ENCODE measurements at places on chromosomes 4 and X.

DNA sequence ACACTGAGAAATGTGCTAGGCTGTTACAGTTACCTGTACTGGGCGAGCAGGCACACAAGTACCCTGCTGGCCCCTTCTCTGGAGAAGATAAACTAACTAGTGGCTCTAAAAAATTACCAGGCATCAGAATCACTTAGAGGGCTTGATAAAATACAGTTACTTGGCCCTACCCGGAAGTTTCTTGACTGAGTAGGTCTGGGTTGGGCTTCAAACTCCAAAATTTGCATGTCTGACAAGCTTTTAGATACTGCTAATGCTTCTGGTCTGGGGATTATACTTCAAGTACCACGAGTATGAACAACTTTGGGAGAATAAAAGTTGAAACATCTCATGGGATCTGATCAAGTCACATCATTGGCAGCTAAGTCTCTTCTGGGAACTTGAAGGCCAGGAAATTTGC is 30.8 kb downstream of the CEP135 start:
- no peak for DNase-seq

- DNase-seq, result no peak
Measured at GRCh38 chr4:12416755-12417154, 988.1 kb upstream of the HS3ST1 start.

- no peak for DNase-seq
Measured at GRCh38 chr4:83516042-83516772, 19.7 kb upstream of the GPAT3 start.

- peak; percentile 84 for DNase-seq
Measured at GRCh38 chrX:77785486-77786364, at the start of gene ATRX. Gene ATRX, minus strand, starts transcription at chrX:77786216. Its CDS starts 215 bp downstream, at chrX:77786001.

DNA sequence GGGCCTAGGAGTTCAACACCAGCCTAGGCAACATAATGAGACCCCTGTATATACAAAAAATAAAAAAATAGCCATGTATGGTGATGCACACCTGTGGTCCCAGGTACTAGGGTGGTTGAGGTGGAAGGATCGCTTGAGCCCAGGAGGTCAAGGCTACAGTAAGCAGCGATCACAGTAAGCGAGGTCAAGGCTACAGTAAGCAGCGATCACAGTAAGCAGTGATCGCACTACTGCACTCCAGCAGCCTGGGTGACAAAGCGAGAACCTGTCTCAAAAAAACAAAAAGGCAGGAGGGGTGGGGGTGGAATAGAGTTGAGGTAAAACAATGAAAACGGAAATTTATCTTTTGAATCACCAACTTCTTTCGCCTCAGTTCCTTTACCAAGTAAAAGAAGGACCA is 29.4 kb downstream of the TBCK start:
- no peak for DNase-seq

GRCh38 chr4:3302786-3303564 is 10.2 kb downstream of the RGS12 start:
- no peak for DNase-seq

DNA sequence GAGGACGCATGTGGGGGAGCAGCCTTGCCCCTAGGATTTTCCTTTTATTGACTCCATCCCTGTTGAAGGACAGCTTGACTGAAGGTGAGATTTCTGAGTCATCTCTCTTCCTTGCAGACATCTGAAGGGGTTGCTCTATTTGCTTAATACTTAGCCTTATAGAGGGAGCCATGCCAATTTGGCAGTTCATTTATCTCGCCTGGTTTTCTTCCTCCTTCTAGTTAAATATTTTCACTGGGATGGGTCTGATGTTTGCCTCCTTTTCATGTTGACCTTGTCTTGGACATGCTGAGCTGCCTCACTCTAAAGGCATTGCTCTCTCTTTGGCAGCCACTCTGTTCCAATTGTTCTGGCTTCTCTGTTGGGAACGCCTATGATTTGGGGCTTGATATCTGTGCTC is 151.0 kb upstream of the PSAPL1 start:
- no peak for DNase-seq

- DNase-seq, result no peak
Measured at GRCh38 chr4:3196670-3197359, 52.1 kb upstream of the MSANTD1 start.

DNA sequence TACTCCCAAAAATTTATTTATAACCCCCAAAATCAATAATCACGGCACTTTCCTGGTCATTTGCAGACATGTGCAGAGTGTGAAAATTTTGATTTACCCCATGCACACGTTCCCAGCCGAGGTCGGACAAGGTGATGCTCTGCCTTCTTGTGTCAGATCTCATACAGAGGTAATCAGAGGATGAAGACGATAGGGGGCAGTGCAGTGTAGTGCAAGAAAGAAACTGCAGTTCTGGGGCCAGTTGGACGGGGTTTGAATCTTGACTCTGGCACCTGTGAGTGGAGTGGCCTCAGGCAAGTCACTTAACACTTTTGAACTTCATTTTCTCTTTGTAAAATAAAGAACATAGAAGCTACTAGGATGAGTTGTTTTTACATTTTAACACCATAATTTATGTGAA is 88.4 kb downstream of the FRMPD3 start:
- DNase-seq, result peak; percentile 22

Data from CD4-positive, alpha-beta T cell treated with Interleukin-4 for 1 hour (primary cell).